AG10803 (cell line): ENCODE measurements at places on chromosomes 2 and 18.

DNA sequence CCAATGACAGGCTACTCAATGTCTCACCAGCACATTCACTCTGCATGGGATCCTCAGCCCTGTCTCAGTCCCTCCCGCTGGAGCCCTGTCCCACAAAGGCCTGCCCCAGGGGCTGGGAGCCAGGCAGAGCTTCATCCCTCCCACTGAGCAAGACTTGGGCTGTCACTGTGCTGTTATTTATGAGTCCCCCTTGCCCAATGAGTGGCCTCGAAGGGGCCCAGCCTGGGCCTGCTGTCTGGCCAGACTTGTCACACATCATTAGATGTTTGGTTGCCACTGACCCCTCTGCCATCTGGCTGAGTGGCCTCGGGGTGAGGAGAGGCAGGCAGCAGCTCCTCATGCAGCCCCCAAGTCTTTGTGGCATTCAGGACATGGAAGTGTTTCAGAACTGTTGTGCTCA is 330.6 kb upstream of the SKOR2 start:
- DNase-seq: no peak

- peak; percentile 62 for DNase-seq
Measured at GRCh38 chr18:49041435-49042245, 90.9 kb upstream of the SMAD7 start.

DNA sequence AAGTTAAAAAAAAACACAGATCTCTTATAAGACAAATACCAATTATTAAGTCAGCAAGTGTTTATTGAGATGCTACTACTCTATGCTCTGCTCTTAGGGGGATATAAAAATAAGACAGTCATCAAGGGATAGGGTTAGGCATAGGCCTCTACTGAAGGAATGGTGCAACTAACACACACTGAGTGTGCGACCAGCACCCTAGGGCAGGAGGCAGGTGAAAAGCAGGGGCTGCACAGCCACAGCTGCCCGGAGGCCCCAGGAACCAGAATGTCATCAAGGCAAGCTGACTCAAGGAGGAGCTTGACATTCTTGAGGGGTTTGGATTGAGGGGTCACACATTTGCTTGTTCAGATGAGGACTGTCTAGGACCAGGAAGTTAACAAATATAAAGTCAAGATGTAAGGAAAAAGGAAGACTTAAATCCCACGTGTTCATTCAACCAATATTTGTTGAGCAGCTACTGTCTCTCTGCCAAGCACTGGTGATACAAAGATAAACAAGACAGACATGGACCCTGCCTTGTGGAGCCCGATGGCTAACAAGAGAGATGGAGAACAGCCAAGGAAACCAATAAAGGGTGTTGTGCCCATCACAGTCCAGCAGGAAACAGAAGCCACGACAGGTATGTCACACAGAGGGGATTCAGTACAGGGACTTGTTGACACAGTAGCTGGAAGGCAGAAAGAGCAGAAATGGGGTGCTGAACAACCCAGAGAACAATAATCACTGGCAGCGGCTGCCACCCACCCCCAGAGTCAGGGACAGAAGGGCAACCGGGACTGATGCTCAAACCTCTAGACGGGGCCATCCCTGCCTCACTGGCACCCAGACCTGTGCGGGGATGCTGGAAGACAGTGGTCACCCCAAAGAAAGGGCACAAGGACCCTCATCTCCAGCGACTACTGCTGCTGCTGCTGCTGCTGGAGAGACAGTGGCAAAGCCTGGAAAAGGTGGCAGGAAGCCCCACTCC is 45.8 kb upstream of the MAL start:
- DNase-seq: no peak

GRCh38 chr2:74930811-74931486 is 27.5 kb upstream of the POLE4 start:
- DNase-seq: no peak

- DNase-seq: no peak
Measured at GRCh38 chr2:25335971-25336370, 5.8 kb downstream of the DNMT3A start.

- no peak for DNase-seq
Measured at GRCh38 chr2:52345676-52346075, 1313.7 kb upstream of the NRXN1 start.

GRCh38 chr18:74645679-74646078 is 48.0 kb downstream of the ZNF407 start:
- peak; percentile 32 for DNase-seq

GRCh38 chr18:49898421-49898820 is 85.1 kb upstream of the ACAA2 start:
- peak; percentile 54 for DNase-seq

- DNase-seq: no peak
Measured at GRCh38 chr2:624551-625347, 52.5 kb downstream of the TMEM18 start.

GRCh38 chr18:51490860-51491259 is 293.4 kb upstream of the MEX3C start:
- DNase-seq: no peak

- DNase-seq: no peak
Measured at GRCh38 chr2:130915149-130915548, 78.4 kb downstream of the ARHGEF4 start.

DNA sequence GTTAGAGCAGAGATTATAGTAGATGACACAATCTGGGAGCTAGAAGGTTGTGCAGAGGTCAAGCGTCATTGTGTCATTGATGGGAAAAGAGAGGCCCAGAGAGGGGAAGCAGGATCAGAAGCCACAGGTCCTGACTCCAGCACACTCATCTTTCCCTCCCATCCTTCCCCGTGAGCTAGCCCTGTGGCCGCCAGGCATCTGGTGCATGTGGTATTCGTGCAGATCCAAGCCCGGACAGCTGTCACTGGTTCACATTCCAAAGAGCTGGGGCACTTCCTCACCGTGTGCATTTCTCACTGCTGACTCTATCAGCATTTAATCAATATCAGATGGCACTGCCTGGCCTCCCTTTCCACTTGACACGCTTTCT is 94.1 kb upstream of the THOC1 start:
- DNase-seq: peak; percentile 100

DNA sequence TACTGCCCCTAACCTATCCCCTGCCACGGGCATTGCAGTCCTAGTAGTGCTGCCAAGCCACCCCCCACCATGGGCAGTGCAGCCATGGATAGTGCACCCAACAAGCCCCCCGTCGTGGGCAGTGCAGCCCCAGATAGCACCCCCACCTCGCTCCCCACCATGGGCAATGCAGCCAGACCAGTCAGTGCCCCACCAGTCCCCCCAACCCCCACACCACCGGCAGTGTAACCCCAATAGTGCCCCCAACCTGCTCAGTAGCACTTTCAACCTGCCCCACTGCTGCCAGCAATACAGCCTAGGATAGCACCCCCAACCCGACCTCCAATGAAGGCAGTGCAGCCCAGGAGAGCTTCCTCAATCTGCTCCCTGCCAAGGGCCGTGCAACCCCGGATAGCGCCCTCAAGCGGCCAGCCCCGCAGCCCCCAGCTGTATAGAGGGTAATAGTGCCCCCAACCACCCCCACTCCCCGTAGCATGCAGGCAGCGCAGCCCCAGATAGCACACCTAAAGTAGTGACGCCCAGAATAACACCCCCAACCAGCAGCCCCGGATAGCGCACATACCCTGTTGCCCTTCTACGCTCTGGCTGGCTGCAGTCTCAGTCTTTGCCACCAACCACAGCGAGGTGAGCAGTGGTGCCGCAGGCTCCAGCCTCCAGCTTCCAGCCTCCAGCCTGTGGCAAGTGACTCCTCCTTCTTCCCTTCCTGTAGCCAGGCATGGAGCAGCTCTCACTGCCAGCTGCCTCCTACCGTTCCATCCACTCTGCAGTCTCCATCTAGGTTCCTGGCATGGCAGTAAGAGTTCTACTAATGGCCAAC is 45.4 kb upstream of the ANKRD62 start:
- no peak for DNase-seq

GRCh38 chr2:241136661-241137260 is 12.5 kb downstream of the PASK start:
- DNase-seq: no peak

DNA sequence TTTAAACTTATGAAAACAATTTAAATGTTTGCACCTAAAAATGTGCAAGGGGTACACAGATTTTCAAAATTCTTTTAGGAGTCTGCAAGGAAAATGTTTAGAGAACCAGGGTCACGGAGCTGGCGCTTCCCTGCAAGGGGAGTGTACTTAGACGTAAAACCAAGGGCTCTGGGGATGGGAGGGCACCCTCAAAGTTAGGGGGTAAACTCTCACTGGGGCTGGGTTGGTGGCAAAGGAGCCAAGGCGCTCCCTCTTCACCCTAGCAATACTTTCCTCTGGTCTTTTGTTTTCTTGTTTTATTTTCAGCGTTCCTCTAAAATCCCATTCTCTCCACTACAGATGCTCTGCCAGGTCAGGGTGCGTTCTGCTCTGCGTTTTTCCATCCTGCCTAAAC is 20.0 kb downstream of the TMEM247 start:
- DNase-seq: no peak

- peak; percentile 40 for DNase-seq
Measured at GRCh38 chr2:190533968-190534309, 583 bp downstream of the NEMP2 start.

DNA sequence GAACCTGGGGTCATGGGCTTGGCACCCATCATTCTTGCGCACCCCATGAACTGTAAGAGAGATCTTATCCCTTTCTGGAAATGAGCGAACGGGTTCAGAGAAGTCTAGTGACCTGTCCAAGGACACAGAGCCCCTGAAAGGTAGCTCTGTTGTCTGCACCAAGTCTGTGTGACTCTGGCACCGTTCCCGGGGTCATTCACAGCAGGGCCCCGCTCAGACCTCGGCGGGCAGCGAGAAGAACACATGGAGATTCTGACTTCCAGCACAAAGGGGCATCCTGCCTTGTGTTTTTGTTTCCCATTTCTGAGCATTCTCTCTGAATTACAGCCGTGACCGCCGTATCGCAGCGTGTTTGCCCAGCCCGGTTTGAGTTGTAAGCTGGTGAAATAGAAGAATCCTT is 231.7 kb downstream of the KLHL29 start:
- DNase-seq: no peak

DNA sequence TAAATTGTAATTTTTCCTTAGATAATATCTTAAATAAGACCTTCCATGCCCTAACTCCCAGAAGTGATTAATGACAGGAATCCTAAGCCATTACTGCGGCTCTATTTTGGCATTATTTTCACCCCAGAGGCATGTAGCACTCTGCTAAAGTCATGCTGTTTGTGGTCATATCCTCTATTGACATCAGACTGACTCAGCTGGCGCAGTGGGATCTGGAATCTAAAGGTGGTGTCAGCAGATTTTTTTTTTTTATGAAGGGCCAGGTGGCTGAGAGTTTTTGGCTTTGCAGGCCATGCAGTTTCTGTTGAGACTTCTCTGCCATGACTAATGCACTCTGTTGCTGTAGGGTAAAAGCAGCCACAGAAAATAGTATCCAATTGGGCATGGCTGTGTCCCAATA is 64.1 kb upstream of the ACVR1C start:
- DNase-seq: peak; percentile 92

DNA sequence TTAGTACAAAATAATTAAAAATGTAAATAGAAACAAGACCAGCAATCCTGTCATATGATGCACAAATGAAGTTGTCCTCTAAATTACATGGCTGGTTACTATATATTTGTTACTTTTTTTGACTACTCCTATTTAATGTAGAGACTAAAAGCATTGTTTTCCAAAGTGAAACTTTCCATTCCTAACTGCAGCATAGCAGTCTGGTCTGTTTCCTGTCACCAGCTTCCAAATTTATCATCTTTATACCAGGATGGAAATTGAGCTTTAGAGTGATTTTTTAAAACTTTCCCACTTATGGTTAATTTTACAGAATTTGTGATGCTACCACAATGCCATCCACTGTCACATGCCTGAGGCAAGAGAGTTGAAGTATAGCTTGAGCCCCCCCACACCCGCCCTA is 33.5 kb upstream of the RAB27B start:
- no peak for DNase-seq

DNA sequence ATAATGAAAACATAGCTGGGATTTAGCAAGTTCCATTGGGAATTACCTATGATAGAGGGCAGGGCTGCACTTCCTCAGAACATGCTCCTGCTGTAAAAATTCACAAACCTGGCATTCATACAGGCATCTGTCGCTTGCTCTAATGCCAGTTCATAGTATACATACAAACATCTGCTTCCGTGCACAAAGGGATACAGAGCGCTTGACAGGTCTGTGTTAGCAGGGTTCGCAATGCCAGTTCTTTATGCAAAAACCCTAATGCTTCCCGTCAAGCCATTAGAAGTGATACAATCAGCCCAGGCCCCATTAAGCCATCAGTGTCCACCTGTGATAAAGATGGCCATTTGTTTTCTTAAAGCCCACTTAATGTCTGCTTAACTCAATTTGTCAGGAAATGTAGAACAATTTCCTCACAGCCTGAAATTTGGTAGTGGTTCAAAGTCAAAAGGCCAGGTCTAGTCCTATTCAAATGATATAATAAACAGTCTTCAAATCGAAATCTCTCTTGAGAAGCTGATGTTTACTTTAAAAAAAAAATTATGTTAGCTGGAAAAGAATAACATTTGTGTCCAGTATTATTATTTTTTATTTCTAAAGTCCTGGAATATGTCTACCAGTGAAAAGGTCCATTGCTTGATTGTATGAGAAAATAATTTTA is 556.3 kb downstream of the ARHGAP15 start:
- DNase-seq: no peak

DNA sequence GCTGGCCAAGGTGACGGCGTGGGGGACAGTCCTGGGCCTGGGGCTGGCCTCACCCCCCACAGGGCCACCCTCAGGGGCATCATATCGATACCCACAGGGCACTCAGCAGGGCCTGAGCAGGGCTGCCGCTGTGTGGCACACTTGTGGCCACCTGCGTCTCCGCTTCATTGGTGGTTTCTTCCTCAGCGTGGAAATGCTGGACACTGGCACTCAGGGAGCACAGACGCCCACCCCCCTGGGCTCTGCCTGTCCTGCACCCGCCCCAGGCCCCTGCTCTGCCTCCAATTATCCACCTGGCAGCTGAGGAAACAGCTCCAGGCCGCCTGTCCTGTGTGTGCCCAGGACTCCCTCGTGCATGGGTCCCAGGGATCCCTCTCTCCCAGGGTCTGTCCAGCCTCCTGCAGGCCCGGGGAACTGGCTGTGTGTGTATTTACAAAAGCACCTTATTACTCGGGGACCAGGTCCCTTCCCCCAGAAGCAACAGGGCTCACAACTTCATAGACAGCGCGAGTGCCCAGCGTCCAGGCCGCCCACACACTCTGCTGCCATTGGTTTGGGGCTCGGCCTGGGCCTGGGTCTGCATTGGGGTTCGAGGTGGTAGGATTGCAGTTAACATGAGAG is 13.1 kb downstream of the CROCC2 start:
- DNase-seq: no peak

DNA sequence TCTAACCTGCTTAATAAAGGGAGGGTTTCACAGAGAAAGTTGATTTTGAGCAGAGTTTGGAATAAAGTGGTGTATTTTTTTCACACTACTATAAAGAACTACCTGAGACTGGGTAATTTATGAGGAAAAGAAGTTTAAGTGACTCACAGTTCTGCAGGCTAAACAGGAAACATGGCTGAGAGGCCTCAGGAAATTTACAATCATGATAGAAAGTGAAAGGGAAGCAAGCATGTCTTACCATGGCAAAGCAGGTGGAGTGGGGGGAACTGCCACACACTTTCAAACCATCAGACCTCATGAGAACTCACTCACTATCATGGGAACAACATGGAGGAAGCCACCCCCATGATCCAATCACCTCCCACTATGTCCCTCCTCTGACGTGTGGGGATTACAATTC is 546.7 kb downstream of the EPHA4 start:
- DNase-seq: no peak
